ENCODE measurements at places on chromosomes 6 and 20.

- DNase-seq: no peak
Measured at GRCh38 chr20:50111829-50112495, 988 bp downstream of the UBE2V1 start.

GRCh38 chr20:54472607-54473006 is 2.8 kb upstream of the DOK5 start:
- no peak for DNase-seq

DNA sequence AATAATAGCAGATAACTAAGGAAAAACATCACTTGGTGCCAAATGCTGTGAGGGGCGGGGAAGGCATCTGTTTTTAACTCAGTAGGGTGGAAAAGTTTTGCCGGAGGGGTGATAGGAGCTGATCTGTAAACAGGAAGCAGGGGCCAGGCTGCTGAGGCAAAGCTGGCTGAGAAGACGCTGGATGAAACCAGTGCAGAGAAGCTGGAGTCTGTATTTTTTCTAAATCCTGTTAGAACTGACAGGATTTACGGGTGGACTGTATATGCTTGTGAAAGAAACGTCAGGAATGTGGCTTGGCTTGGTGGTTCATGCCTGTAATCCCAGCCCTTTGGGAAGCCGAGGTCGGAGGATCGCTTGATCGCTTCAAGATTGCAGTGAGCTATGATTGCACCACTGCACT is 5.6 kb downstream of the PCMTD2 start:
- DNase-seq: no peak

DNA sequence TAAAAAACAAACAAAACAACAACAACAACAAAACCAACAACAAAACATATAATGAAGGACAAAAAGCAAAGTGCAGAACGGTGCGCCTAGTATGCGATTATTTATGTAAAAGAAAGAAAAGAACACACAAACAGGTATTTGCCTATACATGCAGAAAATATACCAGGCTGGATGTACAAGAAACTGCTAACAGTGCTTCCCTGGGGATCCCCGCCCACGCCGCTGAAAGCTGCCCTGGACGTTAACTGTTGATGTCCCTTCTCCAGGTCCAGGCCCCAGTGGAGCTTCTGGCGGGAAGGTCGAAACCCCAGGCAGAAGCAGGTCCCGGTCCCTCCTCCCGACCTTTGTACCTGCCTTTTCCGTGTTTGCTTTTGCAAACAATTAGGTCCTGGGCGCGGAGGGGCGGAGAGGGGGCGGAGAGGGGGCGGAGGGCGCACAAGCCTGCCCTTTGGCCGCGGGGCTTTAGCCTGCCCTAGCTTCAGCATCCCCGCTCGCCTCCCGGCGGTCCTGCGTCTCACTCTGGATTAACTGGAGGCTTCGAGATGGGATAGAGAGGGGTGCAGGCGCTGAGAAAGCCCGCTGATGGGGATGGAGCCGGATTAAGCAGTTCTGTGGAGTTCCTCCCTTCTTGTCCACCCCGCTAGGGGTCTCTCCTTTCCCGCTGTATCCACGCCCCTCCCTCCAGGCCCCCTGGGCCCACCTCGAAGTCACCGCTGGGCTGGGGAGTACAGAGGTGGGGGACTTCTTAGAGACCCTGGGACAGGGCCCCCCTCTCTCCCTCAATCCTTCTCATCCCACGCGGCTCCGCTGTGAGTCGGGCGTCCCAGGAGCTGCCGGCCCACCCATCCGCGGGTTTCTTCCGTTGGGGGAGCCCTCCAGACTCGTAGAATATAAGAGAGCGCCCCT is 8.2 kb upstream of the AHCY start:
- peak; percentile 32 for DNase-seq

DNA sequence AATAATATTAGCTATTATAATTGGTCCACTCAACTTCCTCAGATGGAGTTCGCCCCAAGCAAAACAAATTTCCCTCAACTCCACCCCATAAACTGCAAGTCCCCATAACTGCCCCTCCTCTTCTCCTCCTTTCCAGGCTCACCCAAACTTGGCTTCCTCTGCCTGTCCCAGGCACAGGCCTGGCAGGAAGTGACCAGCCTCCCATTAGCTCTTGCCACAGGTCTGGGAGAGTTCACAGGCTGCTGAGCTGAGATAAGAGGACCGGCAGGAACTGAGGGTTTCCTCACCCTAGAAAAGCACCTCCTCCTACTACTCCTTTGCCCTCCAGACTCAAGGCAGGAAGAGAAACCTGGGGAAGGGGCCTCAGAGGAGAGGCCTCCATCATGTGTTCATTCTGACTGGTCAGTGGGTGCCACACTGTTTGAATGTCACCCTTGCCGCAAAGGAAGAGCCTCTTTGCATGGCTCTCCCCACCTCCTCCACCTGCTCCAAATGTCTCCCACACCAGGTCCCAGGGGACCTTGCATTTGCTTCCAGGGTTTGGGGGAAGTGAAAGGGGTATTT is 24.5 kb upstream of the SMIM29 start:
- DNase-seq: no peak

GRCh38 chr20:7180256-7181045 is 413.0 kb downstream of the BMP2 start:
- DNase-seq: no peak

DNA sequence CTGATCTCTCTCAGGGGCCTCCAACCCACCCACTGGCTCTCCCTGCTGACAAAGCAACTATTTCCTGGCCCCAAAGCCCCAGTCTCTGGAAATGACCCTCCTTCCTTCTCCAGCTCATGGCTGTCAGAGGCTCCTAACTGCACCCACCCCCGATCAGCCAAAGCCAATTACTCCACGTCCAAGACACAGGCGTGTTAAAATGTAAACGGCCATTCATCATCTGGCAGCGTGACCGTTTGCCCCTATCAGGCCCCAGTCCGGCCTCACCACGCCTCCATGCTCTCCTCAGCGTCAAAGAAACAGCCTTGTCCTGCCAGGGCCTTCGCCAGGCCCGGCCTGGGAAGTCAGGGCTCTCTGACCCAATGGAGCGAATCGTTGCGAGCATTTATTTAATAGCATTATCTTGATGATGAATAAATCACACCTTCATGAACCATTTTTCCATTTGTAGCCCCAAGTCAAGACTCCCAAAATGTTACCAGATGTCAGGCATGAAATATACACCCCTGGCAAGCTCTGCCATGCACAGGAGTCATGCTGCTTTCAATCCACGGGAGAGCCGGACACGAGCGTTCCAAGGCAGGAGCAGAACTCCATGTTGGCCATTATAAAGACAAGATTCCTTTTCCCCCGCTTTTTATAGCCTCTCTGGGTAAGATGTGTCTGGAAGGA is 17.7 kb downstream of the RIPOR3 start:
- DNase-seq: no peak

DNA sequence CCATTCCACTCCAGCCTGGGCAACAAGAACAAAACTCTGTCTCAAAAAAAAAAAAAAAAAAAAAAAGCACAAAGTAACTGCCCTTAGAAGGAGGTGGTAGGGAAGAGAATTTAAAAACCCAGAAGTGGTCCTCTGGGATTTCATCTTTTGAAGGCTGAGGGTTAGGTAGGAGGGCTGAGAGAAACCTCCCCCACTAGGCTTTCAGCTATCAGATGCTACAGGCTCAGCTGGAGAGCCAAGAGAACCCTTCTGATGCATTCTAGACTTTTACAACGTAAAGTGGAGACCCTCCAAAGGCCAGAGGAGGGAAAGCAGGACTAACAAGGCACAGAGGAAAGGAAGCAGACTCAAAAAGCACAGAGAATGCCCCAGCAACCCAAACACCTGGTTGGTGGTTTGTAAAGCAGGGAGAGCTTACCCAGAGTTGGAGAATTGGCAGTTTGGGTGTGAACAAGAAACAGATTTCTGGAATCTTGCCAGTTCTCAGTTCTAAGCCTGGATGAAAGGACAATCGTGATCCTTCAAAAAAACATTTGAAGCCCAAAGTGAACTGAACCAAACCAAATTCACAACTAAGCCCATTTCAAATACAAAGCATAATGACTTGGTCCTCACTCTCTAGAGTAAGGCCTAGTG is 23.2 kb upstream of the SPAG4 start:
- DNase-seq: no peak

All from spinal cord (tissue), 10 donors.